ENCODE measurements at places on chromosomes 5 and 9.

GRCh38 chr5:110195288-110195687 is 505.6 kb downstream of the MAN2A1 start:
- no peak for DNase-seq

DNA sequence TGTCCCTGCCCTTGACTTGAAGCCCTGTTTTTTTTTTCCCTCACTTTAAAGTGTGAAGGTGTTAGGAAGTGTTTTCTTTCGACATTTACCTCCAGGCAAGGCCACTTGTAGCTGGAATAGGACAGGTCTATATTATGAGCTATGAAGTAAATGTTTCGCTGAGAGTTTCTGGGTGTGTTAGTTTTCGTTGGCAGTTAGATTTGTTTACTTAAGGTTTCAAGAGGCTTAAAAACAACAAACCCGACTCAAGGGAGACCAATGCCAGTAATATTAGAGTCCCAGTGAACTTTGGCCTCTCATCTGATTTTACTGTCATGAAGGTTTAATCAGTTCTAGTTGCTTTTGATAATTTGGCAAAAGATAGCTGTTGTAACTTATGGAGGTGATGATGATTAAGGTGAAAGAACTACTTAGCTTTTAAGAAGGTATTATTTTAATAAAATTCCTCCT is 25.2 kb downstream of the OCLN start:
- no peak for DNase-seq

DNA sequence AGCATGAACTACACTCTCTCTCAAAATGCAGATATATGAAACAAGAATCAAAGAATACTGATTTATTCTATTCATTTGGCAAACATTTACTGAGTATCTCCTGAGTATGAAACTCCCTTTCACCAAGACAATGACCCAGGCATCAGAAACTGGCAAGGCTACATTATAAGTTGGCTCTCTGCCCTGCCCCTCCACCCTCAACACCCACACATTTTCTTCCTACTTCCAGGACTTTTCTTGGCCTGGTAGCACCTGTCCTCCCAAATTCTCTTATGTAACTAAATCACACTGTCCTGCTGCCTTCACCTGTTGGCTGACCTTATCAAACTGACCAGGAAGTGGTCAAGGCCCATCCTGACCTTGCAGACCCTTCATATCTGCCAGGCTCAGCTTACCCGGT is 3.5 kb downstream of the RASEF start:
- DNase-seq, result peak; percentile 24

- no peak for DNase-seq
Measured at GRCh38 chr5:35773967-35774366, 82.7 kb upstream of the IL7R start.

GRCh38 chr9:127613583-127613954 is 1.5 kb downstream of the STXBP1 start:
- no peak for DNase-seq

DNA sequence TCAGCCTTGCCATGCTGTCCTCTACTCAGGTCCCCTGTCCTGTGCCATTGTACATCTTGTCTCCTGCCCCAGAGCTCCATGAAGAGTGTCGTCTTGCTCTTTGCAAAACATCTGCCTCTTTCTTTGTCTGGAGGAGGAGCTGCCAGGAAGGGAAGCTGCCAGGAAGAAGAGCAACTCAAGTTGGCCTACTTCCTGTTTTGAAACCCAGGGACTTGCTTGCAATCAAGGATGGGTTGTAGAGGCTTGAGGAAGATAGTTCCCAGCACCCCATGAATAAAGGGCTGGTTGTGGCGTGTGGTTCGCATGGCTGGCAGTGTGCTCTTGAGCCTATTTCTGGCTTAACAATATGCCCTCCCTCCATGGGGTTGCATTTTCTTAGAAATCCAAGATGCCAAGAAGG is 53.0 kb upstream of the CPEB4 start:
- DNase-seq, result no peak

DNA sequence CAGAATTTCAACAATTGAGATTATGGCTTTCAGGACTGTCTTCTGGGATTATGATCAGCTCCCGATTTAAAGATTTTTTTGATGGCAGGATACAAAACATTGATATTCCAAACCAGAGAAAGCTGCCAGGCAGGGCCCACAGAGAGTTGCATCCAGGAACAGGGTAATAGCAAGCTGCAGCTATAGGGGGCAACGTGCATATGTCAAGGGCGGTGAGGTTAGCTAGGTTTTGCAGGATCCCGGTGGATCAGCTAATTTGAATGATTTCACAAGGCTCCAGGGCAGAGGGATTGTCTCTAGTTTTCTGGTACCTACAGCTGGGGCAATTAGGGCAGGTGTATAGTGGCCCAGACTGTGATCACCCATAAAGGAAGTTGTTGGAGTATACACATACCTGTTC is 339.4 kb downstream of the CHSY3 start:
- DNase-seq, result no peak

- DNase-seq, result no peak
Measured at GRCh38 chr5:116358015-116358523, 216.6 kb downstream of the SEMA6A start.

- DNase-seq, result no peak
Measured at GRCh38 chr5:139023286-139023685, 148.2 kb upstream of the LRRTM2 start.

DNA sequence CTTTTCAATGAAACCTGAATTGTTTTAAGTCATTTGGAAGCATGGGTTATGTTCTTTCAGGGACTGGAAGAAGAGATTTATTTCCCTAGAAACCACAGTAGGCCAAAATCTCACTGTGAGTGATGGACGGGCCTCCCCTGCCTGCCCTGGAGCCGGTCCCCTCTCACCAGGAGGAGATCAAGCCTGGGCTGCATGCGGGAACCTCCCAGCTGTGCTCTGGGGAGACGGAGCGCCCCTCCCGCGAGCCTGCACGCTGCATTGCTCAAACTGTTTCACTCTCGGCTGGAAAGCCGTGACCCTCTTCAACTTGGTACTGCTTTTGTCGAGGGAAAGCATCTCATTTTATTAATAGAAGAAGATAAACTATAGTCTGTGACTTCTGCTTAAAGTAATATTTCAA is 85.4 kb downstream of the IRX2 start:
- no peak for DNase-seq

GRCh38 chr9:134595014-134595413 is 46.6 kb upstream of the COL5A1 start:
- DNase-seq, result no peak

GRCh38 chr5:125481506-125482465 is 735.3 kb upstream of the ZNF608 start:
- no peak for DNase-seq

GRCh38 chr5:207599-207998 is 10.4 kb downstream of the CCDC127 start:
- DNase-seq, result no peak

DNA sequence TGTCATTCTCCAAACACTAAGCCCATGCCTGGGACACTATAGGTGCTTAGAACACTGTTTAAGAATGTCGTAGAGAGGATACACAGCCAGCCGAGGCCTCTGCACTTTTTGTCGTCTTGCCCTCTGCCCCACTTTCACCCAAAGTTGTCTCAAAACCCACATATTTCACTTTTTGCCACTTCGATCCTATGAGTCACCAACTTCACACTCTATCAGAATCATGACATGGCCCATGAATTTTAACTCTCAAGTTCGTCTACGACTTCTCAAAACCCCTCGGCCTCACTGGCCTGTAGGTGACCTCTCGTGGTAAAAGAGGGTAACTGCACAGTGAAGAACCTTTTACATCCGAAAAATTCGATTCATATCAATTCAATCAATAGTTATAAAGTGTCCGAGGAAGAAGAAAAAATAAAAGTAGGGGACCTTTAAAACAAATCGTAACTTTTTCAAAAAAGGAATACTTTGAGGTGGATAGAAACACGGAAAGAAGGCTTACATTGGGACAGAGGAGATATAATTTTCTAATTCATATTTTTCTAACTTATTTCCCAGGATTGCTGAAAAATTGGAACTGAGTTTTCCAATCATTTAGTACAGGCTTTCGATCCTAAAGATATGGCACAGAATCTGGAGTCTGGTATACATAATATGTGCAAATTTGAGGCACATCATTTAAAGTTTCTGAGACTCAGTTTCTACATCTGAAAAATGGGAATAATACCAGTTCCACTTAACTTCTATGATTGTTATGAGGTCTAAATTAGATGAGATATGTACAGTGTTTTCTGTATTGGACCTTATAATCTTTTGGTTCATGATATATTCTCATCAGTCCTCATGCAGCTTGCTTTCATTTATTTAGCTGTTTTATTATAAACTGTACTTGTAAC is 122.6 kb downstream of the APBA1 start:
- DNase-seq, result no peak

DNA sequence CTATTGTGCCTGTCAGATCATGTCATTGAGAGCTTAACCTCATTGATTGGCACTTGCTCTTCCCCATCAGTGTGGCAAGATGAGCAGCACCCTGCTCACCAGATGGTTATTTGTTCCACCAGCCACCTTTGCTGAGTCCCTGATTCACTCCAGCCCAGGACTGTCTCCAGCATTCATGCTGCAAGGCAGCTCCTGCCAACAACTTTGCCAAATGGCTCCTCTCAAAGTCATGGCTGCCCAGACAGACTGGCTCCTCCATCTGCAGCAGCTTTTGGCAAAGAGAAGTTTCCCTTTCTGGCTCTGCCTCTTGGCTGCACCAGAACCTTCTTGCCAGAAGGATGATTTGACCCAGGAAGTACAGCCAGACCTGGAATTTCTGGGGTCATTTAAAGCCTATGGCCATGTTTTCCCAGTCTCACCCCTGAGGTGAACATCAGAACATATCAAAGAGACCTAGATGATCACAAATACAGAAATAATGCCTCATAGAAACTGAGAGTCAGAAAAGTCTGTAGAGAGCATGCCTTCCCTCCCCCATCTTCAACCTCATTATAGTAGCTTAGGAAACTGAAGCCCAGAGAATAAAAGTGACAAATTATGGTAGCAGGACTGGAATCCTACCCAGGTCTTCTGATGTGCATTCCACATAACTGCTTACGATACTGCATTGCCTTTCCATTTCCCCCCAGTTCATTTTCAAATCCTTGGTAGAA is 10.4 kb downstream of the PPP2R2B start:
- no peak for DNase-seq

GRCh38 chr9:137046088-137046787 is at the start of gene NPDC1:
NPDC1 (minus strand) TSS chr9:137046177; CDS start chr9:137045989, 188 bp downstream.
- peak; percentile 86 for DNase-seq

GRCh38 chr9:573691-574410 is 267.6 kb upstream of the DMRT1 start:
- no peak for DNase-seq

DNA sequence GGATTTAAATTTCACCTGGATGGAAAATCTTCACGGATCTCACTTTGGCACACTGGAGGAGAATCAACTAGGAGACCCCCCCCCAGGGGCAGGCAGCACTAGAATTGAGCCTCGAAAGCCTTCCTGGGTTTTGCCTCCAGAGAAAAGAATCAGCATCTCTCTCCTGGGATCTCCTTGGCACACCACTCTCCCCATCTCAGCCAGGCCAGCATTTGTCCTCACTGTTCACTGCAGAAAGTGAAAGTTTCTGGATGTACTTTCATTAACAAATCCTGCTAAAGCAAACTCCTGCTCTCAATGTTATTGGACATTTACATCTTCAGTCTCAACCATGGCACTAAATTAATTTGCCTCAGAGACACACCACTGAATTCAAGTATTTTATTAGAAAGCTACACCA is 312.2 kb downstream of the SLIT3 start:
- DNase-seq, result no peak

DNA sequence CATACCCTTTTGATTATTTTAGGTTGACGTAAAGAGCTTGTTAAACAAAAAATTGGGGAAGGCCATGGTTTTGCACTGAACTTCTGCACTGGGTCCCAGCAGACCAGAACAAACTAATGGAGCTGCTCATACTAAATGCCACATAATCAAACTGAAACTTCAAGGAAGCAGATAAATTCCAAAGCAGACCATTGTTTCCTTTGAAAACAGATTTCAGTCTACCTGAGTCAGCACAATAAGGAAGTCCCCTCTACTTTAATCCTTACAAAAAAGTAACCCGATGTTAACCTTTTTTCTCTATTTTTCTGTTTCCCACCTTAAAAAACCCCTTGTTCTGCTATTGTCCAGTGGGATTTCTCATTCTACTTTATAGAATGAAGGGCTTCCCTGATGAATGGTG is 39.2 kb downstream of the WDR36 start:
- DNase-seq, result no peak

- DNase-seq, result peak; percentile 41
Measured at GRCh38 chr5:142364251-142365145, 39.7 kb upstream of the SPRY4 start.

DNA sequence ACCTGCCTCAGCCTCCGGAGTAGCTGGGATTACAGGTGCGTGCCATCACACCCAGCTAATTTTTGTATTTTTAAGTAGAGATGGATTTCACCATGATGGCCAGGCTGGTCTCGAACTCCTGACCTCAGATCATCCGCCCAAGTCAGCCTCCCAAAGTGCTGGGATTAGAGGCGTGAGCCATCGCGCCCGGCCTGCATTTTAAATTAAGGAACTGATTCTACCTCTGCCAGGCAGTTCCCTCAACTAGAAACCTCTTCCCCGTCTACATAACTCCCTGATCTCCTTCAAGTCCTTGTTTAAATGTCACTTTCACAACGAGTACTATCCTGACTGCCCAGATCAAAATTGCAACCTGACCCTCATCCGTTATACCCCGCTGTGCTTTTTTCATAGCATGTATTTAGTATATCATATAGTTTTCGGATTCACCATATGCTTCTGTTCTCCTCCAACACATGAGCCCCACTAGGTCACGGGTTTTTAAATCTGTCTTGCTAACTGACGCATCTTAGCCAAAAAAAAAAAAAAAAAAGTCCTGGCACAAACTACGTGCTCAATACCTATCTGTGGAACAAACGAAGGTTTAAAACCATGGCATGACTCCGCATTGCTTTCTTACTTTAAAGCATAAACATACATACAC is 858 bp upstream of the SOWAHA start:
- no peak for DNase-seq

DNA sequence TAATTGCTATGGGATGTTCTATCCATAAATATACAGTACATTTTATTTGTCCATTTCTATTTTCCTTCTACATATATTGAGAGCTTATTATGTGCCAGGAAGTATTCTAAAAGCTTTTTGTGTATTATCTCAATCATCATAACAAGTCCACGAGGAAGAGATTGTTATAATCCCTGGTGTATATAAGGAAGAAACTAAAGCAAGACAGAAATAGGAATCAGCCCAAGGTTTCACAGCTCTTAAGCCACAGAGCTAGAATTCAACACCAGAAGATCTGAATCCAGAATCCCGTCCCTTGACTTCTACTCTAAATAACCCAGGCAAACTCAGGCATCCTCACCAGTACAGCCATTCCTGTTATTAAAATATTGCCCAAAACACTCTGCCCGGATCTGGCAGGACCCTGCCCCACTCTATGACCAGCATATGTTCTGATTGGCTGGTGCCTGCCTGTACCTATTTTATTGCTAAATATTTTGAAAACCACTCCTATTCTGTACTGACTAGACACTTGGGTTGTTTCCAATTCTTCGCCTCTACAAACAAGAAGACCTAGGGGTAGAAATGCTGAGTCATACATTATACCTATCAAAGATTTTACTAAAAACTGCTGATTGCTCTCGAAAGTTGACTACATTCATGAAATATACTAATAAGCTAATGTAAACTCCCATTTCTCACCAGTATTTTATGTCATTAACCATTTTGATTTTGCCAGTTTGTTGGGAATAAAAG is 297.4 kb downstream of the ENC1 start:
- no peak for DNase-seq

- DNase-seq, result no peak
Measured at GRCh38 chr5:95631255-95631958, 11.5 kb downstream of the GPR150 start.
